Stimulated activated CD8-positive, alpha-beta memory T cell treated with anti-CD3 and anti-CD28 coated beads, Interleukin-15, amount 100 ng/mL, for 4 hours (primary cell): ENCODE measurements at places on chromosomes 13 and 19.

DNA sequence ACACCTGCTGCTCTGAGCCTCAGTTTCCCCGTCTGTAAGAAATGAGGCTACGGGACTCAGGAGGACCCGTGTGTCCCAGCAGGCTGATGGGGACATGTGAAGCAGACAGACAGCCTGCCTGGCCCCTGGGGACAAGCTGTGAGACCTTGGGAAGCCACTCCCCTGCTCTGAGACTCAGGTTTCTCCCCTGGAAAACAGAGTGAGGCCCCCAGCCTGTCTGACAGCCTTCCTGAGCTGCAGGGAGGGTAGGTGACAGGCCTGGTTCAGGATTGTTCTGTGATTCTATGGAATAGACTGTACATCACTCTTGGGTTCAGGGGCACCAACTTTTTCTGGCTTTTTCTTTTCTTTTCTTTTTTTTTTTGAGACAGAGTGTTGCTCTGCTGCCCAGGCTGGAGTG, 2.9 kb upstream of the NTF4 start:
- DNase-seq: no peak

DNA sequence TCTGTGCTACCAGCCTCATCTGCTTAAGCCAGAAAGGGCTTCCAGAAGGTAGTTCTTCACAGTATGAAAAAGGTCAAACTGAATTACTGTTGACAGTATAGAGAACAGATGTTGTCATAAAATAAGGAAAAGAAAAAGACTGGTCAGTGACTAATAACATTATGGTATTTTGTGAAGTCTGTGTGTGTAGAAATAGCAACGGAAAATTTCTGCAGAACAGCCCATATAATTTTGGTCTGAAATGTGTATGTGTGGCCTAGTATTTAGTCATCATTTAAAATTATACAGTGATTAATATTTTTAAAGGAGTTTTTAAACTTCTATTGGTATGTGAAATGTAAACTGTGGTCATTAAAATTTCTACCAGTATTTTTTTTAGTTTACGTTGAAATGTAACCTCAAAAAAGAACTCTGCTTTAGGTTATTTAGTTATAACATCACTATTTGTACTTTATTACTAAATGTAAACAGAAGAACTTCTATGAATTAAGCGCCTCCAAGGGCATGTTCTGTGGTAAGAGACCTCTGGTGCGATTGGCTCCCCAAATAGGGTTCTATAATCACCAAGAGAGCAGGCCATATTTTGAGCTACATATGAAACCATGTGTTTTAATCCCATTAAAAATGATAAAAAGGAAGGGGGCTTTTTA, 3.3 kb upstream of the GPR183 start:
- DNase-seq: no peak

- no peak for DNase-seq
These were observed 34.4 kb upstream of the IGFL1 start for GRCh38 chr19:46195104-46195503.

DNA sequence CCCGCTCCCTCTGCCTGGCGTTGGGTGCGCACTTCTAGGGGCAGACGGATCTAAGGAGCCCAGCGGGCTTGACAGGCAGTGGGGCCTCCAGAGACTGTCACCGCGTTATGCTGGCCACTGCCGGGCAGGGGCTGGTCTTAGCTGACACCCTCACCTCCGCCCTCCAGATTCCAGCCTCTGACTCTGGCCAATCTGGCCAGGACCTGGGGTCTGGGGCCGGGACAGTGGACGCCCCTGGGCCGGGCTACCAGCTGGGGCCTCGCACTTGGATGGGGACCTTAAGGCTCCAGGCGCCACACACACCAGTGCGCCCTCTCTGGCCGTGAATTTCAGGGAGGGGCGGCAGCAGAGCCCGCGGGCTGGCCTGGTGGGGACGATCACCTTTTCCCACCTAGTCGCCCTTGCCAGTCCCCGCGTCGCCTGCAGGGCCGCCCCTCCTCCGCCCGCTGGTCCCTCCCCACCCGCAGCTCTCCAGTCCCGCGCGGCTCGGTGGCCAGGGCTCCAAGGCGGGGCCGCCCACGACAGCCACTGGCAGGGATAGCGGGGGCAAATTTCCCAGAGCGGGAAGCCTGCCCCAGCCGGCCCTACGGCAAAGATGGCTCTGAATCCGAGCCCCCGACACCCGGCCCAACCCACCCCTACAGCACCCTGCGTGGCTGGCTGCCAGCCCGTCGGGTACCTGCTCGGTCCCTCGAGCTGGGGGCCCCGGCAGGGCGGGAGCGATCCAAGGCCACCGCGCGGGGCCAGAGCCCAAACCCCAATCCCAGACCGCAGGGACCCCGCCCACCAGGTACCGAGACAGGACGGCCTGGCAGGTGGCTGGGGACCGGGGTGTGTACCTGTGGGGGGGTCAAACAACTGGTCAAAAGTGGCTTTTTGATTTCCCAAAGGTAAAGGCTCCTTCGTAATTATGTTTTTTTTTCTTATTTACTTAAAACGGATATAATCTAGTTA, 6.1 kb upstream of the ZNF98 start:
- DNase-seq: no peak

- DNase-seq: no peak
These were observed 10.6 kb downstream of the RFC3 start for GRCh38 chr13:33828431-33829129.

- DNase-seq: no peak
These were observed 194.6 kb downstream of the POSTN start for GRCh38 chr13:37403776-37404527.

GRCh38 chr13:40211586-40211968, 454.9 kb downstream of the FOXO1 start:
- no peak for DNase-seq

DNA sequence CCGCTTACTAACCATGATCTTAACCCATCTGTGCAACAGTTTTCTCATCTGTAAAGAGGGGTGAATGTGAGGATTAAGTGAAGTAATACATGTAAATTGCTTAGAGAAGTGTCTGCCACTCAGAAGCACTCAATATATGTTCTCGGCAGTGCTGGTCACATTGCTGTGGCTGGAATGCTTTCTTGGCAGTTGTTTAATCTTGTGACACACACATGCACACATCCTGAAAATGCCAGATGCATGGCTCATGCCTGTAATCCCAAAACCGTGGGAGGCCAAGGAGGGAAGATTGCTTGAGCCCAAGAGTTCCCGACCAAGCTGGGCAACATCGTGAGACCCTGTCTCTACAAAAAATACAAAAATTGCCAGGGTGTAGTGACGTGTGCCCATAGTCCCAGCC, 4.9 kb upstream of the DMKN start:
- no peak for DNase-seq

DNA sequence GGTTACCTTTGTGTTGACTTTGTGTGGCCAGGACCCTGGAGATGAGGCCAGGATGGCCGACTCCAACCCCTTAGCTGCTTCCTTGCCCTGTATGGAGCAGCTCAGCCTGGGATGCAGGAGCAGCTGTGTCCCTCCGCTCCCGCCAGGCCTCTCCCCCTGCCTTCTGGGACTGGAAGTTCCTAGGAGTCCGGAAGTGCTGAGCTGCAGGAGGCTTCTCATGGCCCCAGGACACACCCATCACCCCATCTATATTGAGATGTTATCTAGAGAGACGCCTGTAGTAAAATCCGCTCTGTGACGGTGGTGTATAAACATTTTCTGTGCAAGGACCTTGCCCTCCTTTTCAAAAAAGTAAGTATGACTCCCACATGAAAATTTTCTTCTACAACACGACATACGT, 27.0 kb downstream of the WTIP start:
- DNase-seq: no peak

- DNase-seq: no peak
These were observed 4.2 kb upstream of the ZSCAN4 start for GRCh38 chr19:57664269-57665127.

DNA sequence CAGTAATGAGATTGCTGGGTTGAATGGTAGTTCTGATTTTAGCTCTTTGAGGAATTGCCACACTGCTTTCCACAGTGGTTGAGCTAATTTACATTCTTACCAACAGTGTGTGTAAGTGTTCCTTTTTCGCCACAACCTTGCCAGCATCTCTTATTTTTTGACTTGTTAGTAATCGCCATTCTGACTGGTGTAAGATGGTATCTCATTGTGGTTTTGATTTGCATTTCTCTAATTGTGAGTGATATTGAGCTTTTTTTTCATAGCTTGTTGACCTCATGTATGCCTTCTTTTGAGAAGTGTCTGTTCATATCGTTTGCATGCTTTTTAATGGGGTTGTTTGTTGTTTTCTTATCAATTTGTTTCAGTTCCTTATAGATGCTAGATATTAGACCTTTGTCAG, 245.0 kb downstream of the MTUS2 start:
- no peak for DNase-seq

DNA sequence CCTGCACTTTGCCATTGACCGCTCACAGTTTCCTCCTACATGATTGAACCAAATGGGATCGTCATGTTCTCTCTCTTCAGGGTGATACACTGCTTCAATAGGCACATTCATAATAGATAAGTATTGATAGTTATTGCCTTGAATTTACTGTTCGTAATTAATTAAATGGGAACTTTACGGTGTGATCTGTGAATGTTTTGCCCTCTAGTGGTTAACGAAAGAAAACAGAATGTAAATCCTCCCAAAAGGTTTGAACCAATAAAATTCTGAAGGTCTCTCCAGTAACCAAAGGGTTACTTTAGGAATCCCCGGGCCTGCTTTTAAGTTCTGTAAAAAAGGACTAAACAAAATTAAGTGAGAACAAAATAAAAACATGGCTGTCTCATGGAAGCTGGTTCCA, 389.3 kb downstream of the DACH1 start:
- no peak for DNase-seq

- no peak for DNase-seq
These were observed 618.4 kb upstream of the SLITRK5 start for GRCh38 chr13:87052731-87053130.

- no peak for DNase-seq
These were observed 120.0 kb downstream of the CRYL1 start for GRCh38 chr13:20405691-20406090.

GRCh38 chr13:59771272-59771671, 392.5 kb downstream of the DIAPH3 start:
- no peak for DNase-seq

DNA sequence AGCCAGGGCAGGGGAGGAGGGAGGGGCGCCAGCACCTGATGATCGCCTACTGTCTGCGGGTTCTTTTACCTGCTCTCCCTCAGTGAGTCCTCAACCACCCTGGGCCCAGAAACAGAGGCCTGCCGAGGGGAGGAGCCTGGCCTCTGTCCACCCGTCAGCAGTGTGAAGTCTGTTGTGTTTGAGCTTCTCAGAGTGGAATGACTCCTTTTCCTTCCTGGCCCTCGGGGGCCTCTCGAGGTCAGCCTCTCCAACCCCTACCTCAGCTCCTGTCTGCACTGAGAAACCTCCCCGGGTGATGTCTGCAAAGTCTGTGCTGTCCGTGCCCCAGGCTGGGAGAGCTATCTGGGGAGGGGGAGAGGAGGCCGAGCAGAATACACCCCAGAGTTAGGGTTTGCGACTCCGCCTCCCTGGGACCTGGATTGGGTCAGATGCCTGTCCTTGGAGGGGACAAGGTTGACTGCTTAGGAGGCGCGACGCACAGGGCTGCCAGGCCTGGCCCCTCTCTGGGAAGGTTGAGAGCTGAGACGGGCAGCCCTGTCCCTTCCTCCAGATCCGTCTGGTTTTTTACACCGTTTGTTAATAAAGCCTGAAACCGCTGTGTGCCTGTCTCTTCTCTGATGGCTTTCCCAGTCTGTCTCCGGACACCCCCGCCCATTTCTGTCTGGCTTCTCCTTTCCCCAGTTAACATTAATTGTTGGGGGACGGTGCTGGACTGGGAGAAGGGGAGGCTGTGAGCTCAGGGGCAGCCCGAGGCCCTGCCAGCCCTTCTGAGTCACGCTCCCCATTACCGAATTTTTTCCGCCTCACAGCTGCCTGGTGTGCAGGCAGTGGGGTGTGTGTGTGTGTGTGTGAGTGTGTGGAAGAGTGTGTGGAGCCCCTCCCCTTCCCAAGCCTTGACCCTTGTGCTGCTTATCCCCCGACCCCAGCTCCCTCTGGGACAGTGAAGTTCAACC, 989 bp upstream of the SSC5D start:
- peak; percentile 29 for DNase-seq

GRCh38 chr19:23778566-23778965, 19.9 kb upstream of the ZNF681 start:
- no peak for DNase-seq

GRCh38 chr19:35908973-35909683, 1.0 kb upstream of the TYROBP start:
- no peak for DNase-seq

GRCh38 chr19:8612807-8613171, 2.3 kb upstream of the ADAMTS10 start:
- DNase-seq: no peak

DNA sequence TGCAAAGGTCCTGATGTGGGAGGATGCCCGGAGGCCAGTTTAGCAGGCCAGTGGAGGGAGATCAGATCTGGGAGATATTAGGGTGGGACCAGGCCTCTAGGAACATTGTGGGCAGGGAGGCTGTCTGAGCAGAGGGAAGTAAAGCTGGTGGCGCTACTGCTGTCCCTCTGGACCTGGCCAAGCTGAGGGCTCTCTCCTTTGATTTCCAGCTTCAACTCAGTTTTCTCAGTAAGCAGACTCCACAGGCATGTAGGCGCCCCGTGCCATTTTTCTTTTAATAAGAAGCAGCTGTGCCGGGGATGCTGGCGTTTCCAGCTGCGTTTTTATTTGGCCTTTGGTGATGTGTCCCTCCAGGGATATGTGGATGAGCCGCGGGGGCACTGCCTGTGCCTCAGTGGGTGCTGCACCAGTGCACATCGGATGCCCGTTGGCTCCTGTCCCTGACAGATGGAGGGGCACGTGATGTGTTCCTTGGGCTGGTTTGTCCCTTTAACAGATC, 6.7 kb downstream of the DNM2 start:
- DNase-seq: no peak

GRCh38 chr13:31476266-31476665, 263.1 kb upstream of the RXFP2 start:
- no peak for DNase-seq

- DNase-seq: peak; percentile 20
These were observed 39.4 kb downstream of the ZNF136 start for GRCh38 chr19:12202250-12202649.

DNA sequence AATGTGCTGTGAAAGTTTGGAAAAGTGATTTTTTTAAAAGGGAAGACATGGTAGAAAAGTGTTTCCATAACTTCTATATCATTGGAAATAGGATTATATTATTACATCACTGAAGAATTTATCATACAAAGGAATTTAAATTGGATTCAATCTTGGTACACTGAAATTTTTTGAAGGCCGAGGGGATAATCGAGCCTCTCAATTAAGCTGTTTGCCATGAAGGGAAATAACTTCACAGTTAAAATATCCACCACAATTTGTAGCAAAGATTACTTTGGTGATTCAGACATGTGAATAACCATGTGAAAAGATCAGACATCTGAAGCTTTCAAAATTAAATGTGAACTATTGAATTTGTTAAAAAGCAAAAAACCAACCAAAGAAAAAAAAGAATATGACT, 215.3 kb downstream of the KLF5 start:
- DNase-seq: no peak

GRCh38 chr13:100543872-100544602, 44.6 kb downstream of the GGACT start:
- DNase-seq: no peak

- no peak for DNase-seq
These were observed 539.7 kb downstream of the RFC3 start for GRCh38 chr13:34357435-34358232.

GRCh38 chr13:40102854-40103253, 447.4 kb downstream of the COG6 start:
- peak; percentile 82 for DNase-seq

- no peak for DNase-seq
These were observed 431.1 kb downstream of the EFNB2 start for GRCh38 chr13:106104281-106104901.
